ENCODE measurements at places on chromosomes 11 and 22.

DNA sequence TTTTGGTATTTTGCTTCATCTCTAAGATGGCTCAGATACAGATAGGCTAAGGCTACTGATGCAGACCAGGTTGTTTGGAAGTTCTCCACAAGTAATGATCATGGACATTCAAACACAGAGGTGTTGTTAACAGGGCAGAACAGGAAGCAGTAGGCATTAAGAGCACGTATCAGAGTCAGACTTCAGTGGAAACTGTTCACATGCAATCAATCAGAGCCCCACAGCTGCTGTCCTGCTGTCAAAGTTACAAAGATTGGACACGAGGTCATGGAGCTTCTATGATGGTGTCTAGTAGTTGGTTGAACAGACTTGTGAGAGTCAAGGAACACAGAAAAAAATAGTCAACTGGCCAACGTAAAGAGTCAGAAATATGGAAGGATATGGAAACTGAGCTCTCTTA, 19.8 kb downstream of the OR10D3 start:
- no peak for DNase-seq

GRCh38 chr11:123098990-123099389, 37.1 kb upstream of the HSPA8 start:
- no peak for DNase-seq

GRCh38 chr11:47186700-47187695, 764 bp upstream of the PACSIN3 start:
- peak; percentile 55 for DNase-seq

DNA sequence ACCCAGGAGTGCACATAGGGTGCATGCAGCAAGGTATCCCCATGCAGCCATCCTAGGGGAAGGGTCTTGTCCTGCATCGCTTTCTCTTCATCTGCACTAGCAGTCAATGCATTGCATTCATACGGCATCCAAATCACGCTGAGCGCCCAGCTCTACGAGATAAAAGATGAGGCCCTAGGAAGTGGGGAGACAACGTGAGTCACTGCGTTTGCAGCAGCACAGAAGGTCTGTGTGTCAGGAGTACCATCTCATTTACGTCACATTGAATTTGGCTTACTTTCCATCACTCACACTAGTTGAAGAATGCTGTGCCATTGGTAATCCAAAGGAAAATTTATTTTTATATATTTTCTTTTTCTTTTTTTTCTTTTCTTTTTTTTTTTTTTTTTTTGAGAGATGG, 2.5 kb upstream of the ST14 start:
- DNase-seq: no peak

- DNase-seq: no peak
These were observed 81.7 kb downstream of the MPPED2 start for GRCh38 chr11:30504468-30504867.

GRCh38 chr11:76837696-76838677, 22.7 kb upstream of the ACER3 start:
- DNase-seq: no peak

- DNase-seq: no peak
These were observed 5.4 kb downstream of the LMO1 start for GRCh38 chr11:8258289-8258688.
